CD14-positive monocyte (primary cell): ENCODE measurements at places on chromosomes 12 and 14. TPM values are rescaled to one million over a fixed set of nuclear protein-coding genes. Genes with fewer than 3 reads are reported as not detected.

GRCh38 chr12:107130830-107131611 lies 37.7 kb upstream of the CRY1 start:
- no peak for DNase-seq

DNA sequence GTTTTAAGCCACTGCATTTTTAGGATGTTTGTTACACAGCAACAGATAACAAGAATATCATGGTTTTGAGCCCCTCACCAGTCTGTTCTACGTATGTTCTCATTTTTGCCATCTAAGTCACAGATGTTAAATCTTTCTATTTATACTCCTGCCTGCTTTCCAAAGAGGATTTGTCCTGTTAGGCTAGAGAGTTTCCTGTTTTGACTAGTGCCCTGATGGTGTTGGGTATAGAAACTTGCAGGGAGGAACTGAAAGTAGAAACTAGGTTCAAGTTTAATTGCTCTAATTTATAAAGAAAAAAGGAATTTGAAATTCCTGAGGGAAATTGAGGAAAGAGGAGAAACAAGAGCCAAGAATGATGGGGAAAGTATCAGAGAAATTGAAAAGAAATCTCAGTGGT lies 74.4 kb upstream of the COCH start:
- no peak for DNase-seq

The CLEC7A gene
- 254 and 809 TPM in 2 replicates for polyA plus RNA-seq

- DNase-seq: no peak
Measured at GRCh38 chr12:88957358-88957757, 377.1 kb upstream of the KITLG start.

The BATF gene
- polyA plus RNA-seq: 12.6 and 24.7 TPM in 2 replicates

The TMPRSS12 gene
- polyA plus RNA-seq: not detected

DNA sequence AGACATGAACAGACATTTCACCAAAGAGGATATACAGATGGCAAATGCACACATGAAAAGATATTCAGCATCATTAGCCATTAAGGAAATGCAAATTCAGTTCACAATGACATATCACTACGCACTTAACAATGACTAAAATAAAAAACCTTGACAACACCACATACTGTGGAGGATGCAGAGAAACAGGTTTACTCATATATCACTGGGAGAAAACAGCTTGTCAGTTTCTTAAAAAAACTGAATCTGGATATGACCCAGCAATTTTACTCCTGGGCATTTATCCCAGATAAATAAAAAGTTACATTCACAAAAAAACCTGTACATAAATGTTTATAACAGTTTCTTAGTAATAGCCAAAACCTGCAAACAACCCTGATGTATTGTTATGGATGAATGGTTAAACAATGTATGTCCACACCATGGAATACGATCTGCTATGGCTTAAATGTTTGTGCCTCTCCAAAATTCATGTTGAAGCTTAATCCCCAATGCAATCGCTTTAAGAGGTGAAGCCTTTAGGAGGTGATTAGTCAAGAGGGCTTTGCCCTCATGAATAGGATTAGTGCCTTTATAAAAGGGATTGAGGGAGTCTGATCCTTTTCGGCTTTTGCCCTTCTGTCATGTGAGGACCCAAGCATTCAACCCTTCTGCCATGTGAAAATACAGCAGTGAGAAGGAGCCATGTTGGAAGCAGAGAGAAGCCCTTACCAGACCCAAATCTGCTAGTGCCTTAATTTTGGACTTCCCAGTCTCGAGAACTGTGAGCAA lies 36.0 kb upstream of the PPP4R3A start:
- DNase-seq: no peak

GRCh38 chr12:124034297-124034696 lies 61.3 kb downstream of the ZNF664 start:
- DNase-seq: no peak

The OR6C75 gene
- not detected for polyA plus RNA-seq

GRCh38 chr12:113174461-113175384 lies 10.6 kb downstream of the DDX54 start:
- DNase-seq: peak; percentile 55

The DBX2 gene
- polyA plus RNA-seq: not detected in 2 replicates

- no peak for DNase-seq
Measured at GRCh38 chr14:92207012-92207927, 85.5 kb downstream of the CPSF2 start.

The ITGB7 gene
- 24.1 and 29.9 TPM in 2 replicates for polyA plus RNA-seq

The PYGL gene
- 70.5 and 125 TPM in 2 replicates for polyA plus RNA-seq

- DNase-seq: no peak
Measured at GRCh38 chr12:15020156-15020555, 47.3 kb downstream of the PDE6H start.

The GPRC5D gene
- not detected for polyA plus RNA-seq

DNA sequence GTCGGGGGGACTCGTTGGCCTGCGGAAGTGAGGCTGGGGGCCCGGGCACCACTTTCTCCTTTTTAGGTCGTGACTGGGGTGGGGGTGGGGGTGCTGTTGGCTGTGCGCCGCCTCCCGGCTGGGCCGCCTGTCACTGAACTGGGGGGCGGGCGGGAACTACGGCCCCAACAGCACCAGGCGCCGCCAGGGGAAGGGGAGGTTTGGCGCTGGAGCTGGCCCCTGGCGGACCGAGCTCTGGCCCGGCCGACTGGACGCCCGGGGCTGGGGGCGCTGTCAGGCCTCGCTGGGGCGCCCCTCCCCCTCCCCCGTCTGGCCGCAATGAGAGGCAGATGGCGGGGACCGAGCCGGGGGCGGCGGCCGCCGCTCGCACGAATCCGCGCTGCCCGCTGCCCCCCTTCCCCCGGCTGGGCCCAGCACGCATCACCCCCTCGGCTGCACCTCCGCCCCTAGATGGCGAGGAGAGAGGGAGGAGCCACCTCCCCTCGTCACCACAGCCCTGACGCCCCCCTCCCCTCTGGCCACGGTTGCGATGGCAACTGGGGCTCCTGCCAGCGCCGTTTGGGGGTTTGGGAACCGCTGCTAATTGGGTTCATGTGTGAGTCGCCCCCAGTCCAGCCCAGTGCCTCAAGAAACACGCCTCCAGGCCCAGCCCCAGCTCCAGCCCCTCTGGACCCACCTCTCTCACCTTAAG lies 723 bp downstream of the NFATC4 start:
- DNase-seq: peak; percentile 25

The GDF3 gene
- polyA plus RNA-seq: not detected

The SLC6A15 gene
- polyA plus RNA-seq: not detected

The FBXO33 gene
- 6.1 and 14.8 TPM in 2 replicates for polyA plus RNA-seq

DNA sequence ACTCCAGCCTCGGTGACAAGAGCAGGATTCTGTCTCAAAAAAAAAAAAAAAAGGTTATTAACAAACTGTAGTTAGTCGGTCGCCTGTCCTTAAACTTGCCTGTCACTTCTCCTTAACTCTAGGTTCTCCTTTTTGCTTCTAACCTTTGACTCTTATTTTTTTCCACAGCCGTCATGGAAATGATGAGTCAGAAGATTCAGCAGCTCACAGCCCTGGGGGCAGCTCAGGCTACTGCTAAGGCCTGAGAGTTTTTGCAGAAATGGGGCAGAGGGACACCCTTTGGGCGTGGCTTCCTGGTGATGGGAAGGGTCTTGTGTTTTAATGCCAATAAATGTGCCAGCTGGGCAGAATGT lies 418 bp upstream of the MYG1 start:
- DNase-seq: peak; percentile 97

- no peak for DNase-seq
Measured at GRCh38 chr12:117674313-117674712, 294.5 kb downstream of the KSR2 start.

The ARHGDIB gene
- 1,854 TPM for polyA plus RNA-seq

The FGD6 gene
- polyA plus RNA-seq: 4.0 TPM

- DNase-seq: peak; percentile 45
Measured at GRCh38 chr12:118055144-118055557, 5.8 kb downstream of the WSB2 start.

DNA sequence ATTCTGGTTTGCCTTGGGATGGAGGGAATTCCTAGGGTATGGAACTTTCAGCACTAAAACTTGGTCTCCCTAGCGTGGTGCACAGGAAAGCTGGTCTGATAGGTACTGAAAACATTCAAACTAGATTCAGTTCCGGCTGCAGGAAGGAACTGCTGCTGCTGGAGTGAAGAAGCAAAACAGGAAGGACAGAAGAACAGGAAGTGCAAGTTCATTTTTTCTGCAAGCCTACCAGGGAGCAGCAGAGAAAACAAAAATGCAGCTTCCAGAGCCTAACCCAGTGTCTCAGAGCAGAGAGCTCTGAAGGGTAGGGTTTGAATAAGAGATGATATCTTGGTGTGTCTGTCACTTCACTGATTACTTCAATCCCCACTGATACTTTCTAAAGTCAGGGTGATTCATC lies 165.2 kb downstream of the VRK1 start:
- peak; percentile 55 for DNase-seq

The ASIC1 gene
- polyA plus RNA-seq: not detected

DNA sequence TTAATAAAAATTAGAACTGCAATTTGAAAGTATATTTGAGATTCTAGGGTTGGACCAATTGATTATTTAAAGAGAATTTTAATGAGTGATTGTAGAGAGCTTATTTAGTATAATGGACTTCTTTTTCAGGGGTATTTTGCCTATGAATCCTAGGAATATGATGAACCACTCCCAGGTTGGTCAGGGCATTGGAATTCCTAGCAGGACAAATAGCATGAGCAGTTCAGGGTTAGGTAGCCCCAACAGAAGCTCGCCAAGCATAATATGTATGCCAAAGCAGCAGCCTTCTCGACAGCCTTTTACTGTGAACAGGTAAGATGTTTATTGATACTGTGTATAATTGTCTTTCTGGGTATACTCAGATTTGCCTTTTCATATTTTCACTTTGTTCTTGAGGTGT lies 35.9 kb upstream of the KCNMB4 start:
- DNase-seq: no peak

- no peak for DNase-seq
Measured at GRCh38 chr12:132530447-132530846, 40.5 kb downstream of the FBRSL1 start.

DNA sequence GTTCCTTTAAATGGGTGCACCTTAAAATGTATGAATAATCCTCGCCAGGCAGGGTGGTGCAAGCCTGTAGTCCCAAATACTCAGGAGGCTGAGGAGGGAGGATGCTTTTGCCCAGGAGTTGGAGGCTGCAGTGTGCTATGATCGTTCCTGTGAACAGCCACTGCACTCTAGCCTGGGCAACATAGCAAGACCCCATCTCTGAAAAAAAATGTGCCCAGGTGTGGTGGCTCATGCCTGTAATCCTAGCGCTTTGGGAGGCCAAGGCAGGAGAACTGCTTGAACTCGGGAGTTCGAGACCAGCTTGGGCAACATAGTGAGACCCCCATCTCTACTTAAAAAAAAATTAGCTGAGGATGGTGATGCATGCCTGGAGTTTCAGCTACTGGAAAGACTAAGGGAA lies 39.6 kb downstream of the ACACB start:
- DNase-seq: no peak

DNA sequence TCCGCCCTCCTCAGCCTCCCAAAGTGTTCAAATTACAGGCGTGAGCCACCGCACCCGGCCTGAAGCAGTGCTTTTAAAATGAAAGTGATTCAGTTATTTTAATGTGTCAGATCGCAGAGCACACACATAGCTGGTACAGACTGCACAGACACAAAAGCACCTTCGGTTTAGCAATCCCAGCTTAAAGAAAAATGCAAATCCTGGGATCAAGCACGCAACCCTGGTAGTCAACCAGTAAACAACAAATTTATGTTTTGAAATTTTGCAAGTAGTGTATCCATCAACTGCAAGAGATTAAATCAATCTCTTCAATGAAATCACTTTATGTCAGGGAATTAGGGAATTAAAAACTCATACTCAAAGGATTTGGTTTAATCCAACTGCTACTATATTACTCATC lies 28.4 kb downstream of the SLC38A1 start:
- DNase-seq: no peak

DNA sequence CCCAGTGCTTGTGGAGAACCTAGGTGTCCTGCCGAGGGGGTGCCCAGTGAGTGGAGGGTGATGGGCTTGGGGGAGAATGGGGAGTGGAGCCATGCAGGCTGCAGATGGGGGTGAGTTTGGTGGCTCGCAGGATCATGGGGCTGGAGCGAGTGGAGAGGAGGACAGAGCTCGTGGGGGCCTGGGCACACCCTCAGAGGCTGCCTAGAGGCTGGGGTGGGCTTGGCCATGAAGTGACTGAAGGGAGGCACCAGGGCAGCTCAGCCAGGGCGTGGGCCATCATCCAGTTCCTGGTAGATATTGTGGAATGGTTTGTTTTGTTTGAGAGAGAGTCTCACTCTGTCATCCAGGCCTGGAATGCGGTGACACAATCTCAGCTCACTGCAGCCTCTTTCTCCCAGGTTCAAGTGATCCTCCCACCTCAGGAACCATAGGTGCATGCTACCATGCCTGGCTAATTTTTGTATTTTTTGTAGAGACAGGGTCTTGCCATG lies 43.4 kb upstream of the AMN start:
- no peak for DNase-seq

The ADGRD1 gene
- polyA plus RNA-seq: 4.7 TPM

GRCh38 chr12:5206401-5207175 lies 162.9 kb downstream of the KCNA5 start:
- DNase-seq: no peak

DNA sequence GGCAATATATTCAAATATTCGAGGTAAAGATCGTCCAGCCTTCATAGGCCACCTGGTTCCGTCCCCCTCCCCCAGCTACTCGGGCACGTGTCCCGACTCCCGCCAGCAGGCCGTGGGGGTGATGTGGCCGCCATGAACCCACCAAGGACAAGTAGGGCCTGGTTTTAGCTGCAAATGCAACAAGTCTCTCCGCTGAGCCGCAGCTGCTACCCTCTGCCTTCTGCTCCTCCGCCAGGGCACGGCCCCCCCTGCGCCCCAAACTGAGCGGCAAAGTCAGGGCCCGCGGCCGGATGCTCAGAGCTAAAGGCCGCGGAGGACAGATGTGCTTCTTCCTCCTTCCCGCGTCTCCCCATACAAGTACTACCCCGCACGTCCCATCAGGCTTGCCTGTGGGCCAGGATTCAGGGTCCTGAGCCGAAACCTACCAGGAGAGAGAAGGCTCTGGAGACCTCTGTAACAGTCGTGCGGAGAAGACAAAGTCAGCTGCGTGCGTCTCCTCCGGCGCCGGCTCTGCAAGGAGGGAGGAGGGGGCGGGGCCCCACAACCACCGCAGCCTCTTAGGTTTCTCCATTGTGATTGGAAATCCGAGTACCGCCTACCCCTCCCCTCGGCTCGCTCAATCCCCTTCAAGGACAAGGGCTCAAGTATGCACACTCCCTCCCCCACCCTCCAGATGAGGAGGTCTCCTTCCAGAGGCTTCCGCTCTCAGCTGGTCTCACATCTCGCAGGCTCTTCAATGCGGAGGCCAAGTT lies at the start of gene LDHB:
TSS of gene LDHB (minus strand) at position 517 of the 752 bp plus-strand sequence. CDS start 3,171 bp downstream, outside the sequence.
- DNase-seq: peak; percentile 41

The DPPA3 gene
- not detected in 2 replicates for polyA plus RNA-seq

GRCh38 chr12:102793921-102794320 lies 123.1 kb downstream of the PAH start:
- DNase-seq: no peak
